GM04503 (cell line): ENCODE measurements at places on chromosomes 2 and 18.
A peak's percentile ranks its signal among the peaks of the same experiment; 100 is the strongest.

DNA sequence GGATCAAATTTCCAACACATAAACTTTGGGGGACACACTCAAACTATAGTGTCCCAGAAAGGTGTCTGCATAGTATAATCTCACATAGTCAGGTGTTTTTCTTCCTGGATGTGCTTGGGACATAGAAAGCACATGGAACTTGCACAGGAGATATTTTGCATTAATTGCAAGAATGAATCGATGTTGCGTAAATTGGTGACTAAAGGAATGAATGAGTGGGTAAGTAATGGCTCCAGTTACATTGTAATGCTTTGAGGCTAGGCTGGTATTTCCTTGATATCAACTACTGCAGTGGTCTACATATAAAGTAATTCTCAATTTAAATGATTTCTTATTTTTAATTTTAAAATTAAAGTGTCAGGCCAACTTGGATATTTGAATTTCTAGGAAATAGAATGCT lies 53.4 kb downstream of the SH3RF3 start:
- no peak for DNase-seq

DNA sequence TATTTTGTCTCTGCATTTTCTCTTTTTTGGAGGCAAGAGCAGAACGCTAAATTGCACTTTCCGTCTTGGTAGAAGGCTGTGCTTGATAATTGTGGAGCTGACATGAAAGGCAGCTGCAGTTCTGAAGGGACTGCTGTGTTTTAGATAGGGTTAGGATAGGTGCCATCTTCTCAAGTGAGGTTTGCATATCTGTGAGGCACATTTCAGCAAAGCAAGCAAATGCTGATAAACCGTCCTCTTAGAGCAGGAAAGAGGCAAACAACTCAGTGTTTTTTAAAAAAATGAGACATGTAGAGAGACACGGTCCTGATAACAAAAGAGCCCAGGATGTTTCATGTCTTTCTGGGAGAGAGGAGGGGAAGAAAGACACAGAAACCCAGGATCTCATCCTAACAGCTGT lies 217.7 kb downstream of the SOCS6 start:
- no peak for DNase-seq

GRCh38 chr2:189492451-189492850 lies 51.2 kb downstream of the WDR75 start:
- no peak for DNase-seq

DNA sequence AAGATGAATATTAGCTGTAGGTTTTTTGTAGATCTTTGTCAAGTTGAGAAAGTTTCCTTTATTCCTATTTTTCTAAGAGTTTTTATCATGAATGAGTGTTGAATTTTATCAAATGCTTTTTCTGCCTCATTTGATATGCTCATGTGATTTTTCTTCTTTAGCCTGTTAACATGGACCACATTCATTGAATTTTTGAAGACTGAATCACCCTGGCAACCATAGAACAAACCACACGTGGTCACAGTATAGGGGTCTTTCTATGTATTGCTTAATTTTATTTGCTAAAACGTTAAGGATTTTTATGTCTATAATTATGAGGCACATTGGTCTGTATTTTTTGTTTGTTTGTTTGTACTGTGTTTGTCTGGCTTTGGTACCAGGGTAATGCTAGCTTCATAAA lies 201.7 kb upstream of the CWC22 start:
- no peak for DNase-seq

DNA sequence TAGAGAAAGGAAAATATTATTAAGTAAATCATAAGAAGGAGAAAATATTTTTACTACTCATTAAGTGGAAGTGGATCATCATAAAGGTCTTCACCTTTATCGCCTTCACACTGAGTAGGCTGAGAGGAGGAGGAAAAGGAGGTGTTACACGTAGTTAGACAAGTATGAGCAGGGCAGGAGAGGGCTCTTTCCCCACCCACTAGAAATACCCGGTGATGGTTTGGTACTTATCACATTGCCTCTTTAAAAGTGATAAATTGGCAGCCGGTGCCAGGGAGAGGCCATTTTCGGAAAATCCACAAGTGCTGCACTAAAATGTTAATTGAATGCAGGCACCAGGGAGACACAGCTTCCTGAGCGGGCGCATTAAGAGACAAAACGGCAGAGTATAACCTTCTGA lies 598.7 kb upstream of the SOX11 start:
- no peak for DNase-seq

DNA sequence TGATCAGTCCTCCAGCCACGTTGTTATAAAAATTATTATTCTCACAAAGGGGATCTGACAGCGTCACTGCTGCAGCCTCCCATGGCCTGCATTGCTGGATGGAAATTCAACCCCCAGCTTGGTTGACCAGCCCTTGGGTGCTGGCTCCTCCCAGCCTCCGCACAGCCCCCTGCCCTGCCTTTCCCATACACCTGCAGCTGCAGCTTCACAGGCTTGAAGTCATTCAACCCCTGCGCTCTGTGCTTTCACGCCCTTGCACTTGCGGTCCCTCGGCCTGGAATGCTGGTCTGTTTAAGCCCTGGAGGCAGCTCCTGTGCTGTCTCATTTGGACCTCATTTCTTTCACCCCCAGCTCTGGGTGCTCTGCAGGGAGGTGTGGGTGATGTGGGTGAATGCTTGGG lies 860 bp upstream of the CD8A start:
- DNase-seq = no peak

GRCh38 chr2:119015845-119016244 lies 73.9 kb downstream of the MARCO start:
- DNase-seq = no peak

GRCh38 chr2:170523506-170523905 lies 191.6 kb upstream of the SP5 start:
- no peak for DNase-seq

DNA sequence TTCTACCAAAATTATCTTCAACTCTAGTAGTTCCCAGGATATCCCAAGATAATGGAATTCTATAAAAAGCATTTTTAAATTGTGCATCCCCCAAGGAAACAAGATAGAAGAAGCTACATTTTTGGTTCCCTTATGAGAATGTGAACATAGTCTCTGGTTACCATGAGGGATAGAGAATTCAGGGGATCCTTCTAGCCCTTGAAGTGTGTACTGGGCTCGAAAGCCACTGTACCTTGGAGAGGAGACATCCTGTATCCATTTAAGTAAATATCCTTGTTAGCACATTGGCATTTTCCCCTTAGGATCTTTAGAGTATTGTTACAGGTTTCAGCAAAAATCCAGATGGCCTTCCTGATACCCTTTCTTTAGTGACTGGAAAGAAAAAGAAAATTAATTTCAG lies 228.5 kb downstream of the RTP5 start:
- DNase-seq = no peak

- DNase-seq = peak; percentile 3
These were observed at the start of gene ILKAP for GRCh38 chr2:238203094-238203972. ILKAP (minus strand) TSS chr2:238203695; CDS start chr2:238203553, 142 bp downstream.

DNA sequence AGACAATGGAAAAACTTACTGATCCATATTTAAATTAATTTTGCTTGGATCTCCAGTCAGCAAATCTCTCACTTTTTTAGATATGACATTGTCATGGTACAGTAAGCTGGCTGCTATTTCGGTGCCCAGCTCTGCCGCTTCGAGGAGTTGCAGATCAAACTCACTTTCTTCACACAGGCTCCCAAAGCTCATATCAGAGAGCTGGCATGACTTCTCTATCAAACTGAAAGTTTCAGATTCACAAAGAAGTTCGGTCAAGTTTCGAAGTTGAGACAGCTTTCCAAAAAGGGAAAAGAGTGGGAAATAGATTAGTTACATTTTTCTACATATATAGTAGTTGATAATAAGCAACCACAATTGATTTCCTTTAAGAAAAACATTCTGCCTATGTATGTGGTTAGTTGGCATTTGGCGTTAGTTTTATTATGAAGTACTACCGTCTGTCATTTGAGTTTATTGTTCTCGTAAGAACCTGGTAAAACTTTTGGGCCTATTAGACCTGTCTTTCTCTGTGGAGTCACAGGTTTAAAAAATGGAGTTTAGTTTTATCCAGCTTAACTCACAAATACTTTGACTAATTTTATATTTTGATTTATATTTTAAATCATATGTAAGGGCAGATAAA lies 118.8 kb downstream of the ABCA12 start:
- DNase-seq = no peak

GRCh38 chr18:63909870-63910269 lies 2.1 kb downstream of the SERPINB10 start:
- no peak for DNase-seq

- no peak for DNase-seq
These were observed 350.8 kb upstream of the NT5C1B start for GRCh38 chr2:18940184-18940583.

GRCh38 chr18:3966246-3966641 lies 488.9 kb downstream of the DLGAP1 start:
- no peak for DNase-seq

DNA sequence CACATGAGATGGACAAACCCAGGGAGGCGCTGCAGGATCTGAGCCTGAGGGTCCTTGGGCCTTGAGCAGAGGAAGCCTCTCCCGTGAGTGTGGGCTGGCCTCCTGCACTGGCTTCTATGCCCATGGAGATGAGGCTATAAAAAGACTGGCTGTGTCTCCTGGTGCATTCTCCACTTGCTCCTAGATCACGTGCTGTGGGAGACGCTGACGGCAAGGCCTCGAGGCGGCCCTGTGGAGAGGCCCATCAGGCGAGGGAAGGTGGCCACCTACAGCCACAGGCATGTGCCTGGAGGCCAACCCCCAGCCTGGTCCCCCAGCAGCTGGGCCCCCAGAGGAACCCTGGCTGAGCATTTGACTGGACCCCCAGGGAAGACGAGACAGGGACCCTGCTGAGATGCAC lies 198.9 kb downstream of the TWIST2 start:
- DNase-seq = no peak

DNA sequence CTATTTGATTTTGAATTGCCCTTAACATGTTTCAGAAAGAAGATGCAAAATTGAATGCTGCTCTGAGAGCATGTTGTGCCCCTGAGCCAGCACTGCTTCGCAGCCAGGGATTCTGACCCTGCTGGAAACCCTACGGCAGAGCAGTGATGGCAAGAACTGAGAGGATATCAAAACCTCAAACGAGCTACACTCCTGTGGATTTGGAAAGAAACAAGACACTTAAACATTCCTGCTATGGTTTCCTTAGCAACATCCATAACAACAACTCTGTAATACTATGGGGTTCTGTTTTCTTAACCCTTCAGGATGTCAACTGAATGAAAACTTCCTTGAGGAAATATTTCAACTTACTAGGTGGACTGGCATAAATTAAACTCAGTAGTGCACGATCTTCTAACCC lies 649.1 kb downstream of the NYAP2 start:
- no peak for DNase-seq

DNA sequence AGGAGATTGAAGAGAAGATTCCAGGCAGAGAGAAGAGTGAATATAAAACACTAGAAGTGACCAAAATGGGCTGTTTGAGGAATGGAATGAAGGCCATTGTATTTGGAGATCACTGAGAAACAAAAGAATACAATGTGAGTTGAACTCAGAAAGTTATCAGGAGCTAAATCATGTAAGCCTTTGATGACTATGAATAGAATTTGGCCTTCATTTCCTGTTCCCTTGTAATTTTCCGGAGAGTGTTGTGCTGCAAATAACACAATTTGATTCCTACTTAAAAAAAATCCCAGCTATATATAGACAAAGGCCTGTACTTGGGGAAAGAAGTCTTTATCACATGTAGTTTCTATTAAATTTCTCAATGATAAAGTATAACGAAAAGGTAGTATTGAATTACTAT lies 33.7 kb upstream of the KYNU start:
- DNase-seq = no peak

DNA sequence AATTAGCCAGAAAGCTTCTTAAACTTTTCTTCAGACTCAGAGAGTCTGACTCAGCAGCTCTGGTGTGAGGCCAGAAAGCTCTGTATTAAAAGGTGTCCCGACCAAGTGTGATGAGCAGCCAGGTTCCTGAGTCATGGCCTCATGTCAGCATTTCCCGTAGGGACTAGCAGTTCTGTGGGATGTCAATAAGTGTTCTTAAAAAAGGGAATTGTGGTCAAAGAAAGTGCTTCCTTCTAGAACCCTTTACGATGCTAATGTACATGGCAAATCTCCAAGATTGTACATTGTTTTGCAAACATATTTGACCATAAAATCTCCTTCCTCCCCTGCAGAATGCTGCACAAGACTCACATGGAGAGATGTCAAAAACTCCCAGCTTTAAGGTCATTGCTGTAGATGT lies 80.1 kb downstream of the PLA2R1 start:
- DNase-seq = peak; percentile 71

DNA sequence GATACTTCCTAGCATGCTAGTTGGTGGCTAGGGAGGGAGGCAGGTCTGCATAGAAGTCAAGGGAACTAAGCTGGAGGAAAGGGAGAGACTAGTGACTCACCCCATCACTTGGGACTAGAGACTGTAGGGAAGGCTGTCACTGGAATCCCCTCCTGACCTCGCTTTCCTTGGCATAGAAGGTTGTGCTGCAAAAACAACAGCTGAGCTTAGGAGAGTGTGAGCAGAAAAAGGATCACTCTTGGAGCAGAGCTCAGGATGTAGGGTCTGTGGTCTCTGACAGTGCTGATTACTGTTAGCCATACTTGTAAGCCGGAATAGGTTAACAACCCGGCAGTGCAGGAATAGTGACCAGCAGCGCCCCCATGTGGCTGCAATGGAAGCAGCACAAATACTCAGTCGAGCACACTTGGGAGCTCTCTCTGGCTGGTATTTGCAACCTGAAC lies 66.9 kb upstream of the SMAD2 start:
- no peak for DNase-seq

- no peak for DNase-seq
These were observed 3.3 kb downstream of the CDH7 start for GRCh38 chr18:65754121-65754520.

DNA sequence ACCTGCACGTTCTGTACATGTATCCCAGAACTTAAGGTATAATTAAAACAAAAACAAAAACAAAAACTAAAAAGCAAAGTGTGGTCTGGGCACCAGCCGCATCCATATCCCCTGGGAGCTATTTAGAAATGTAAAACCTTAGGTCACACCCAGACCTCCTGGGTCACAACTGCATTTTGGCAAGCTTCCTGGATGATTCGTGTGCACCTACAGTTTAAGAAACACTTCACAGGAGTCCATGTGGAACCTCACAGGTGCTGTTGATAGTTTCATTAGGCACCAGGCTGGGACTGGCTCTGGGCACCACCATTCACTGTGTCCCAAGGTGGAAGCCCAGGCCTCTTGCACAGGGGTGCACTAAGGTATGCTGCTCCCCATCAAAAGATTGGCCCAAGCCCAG lies 103.6 kb upstream of the BOD1L2 start:
- DNase-seq = no peak

DNA sequence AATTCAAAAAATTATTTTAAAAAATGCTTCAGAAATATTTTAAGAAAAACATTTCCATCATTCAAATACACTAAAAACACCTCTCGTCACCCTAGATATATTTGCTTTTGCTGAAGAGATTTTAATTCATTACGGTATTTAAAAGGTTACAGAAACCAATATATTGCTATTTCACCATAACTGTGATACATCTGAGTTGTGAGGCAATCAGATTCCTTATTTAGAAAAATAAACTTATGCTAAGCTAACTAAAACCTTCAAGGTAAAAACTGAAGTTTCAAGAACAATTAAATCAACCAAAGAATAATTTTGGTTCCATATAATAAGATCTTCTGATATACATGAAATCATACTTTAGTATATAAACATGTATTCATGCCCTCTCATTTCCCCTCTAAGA lies 32.8 kb downstream of the PELI1 start:
- DNase-seq = no peak

GRCh38 chr18:32040936-32041335 lies 22.3 kb downstream of the RNF125 start:
- no peak for DNase-seq

GRCh38 chr2:168913495-168913894 lies 12.4 kb downstream of the G6PC2 start:
- no peak for DNase-seq

GRCh38 chr2:105744909-105745853 lies at the start of gene NCK2:
NCK2 (plus strand) TSS chr2:105744912; CDS start chr2:105855064, 110,152 bp downstream.
- no peak for DNase-seq
